ENCODE measurements at places on chromosomes 13 and 19.

DNA sequence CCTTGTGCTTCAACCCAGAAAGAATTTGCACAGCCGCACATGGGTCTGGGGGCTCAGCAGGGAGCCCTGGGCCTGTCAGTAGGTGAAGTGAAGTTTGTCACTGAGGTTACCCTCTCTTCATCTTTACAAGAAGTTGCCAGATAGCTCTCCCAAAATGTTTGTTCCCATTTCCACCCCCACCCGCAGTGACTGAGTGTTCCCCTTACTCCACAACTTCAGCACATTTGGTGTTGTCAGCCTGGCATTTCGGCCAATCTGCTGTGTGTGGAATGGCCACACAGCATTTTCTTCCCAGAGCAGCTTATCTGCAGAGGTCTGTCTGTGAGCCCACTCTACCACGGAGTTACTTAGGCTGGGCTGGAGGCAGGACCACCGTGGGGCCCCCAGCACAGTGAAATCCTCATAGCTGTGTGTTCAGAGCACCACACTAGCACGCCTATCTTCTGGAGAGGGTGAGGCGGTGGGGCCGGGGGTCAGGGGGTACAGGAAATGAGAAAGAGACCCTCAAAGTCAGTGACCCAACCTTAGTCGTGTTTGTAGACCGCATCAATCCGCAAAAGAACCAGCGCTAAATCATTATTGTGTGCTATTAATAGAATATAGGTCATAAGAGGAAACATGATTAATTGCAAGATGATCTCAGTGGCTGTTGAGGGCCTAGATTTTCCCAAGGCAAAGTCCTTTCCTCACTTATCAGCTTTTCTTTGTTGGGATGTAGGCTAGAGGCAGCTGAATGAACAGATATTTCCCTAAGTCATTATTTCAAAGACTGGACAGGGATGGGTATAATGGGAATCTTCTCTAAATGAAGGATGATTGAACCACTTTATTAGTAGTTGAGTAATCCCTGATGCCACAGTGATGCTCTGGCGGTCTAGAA lies 116.0 kb downstream of the SIPA1L3 start:
- DNase-seq, result no peak

DNA sequence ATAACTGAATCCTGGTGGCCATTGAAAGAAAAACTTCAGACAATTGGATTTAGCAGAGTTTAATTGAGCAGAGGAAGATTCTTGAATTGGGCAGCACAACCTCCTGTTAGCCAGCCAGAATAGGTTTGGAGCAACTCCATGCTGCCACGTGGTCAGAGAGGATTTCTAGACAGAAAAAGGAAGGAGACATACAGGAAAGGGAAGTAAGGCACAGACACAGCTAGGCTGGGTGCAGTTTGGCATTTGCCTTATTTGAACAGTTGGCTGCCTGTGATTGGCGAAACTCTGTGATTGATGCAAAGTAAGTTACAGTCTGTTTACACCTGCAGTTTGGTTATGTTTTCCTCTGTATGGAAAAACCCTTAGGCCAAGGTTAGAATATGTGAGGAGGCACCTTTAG lies 85.8 kb upstream of the SPATA13 start:
- DNase-seq, result no peak

DNA sequence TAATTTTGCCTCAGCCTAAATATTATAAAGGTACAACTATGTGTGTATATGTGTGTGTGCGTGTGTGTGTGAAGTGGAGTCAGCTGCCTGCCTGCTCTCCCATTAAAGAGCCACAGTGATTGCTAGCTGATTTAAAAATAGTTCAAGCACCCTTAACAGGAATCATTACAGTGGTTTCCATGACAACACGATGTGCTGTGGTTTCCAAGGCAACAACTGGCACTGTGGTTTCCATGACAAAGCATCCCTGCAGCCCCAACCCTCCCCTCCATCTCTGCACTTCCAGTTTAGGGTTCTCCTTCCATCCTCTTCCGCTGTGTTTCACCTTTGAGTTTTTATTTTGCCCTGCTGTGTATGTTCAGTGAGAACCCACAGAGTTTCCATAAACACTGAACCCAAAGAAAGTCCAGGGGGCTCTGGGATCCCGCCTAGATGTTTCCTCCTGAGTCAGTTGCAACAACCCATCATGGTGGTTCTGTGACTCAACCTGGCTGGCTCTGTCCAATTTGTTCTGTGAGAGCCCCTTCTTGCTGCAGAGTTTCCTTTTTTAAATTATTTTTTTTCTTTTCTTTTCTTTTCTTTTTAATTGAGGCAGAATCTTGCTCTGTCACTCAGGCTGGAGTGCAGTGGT lies 7.1 kb upstream of the PNMA8A start:
- no peak for DNase-seq

- DNase-seq, result no peak
Measured at GRCh38 chr19:45046355-45046754, 7.5 kb downstream of the CLASRP start.

All from activated T-cell treated with anti-CD3 and anti-CD28 coated beads, Interleukin-2, amount 50 U/mL, for 72 hours (primary cell).